ENCODE measurements at places on chromosomes 3 and 15. TPM values are rescaled to one million over a fixed set of nuclear protein-coding genes. Genes with fewer than 3 reads are reported as not detected.

Gene GP5
- polyA plus RNA-seq, result 0.27 TPM

Gene C3orf49
- polyA plus RNA-seq, result 0.77 TPM

Gene OR5K2
- not detected for polyA plus RNA-seq

Gene RLBP1
- polyA plus RNA-seq, result 0.12 TPM

Gene CTNNB1
- 346 TPM for polyA plus RNA-seq

Gene TLR9
- polyA plus RNA-seq, result 0.29 TPM

Gene NANOGP8
- not detected for polyA plus RNA-seq

Gene CSTA
- 0.91 TPM for polyA plus RNA-seq

Gene TEX55
- polyA plus RNA-seq, result not detected

Gene CPEB1
- 1.0 TPM for polyA plus RNA-seq

Gene ST6GAL1
- not detected for polyA plus RNA-seq

Gene OTOL1
- polyA plus RNA-seq, result not detected

Gene FSTL1
- 662 TPM for polyA plus RNA-seq

Gene PLS1
- 0.75 TPM for polyA plus RNA-seq

Gene MBD4
- 30.6 TPM for polyA plus RNA-seq

Gene EOMES
- 0.56 TPM for polyA plus RNA-seq

Gene TRH
- polyA plus RNA-seq, result not detected

Gene AGTR1
- polyA plus RNA-seq, result 22.3 TPM

Gene DLEC1
- polyA plus RNA-seq, result 0.20 TPM

Gene SCG3
- polyA plus RNA-seq, result not detected

Gene MSL2
- polyA plus RNA-seq, result 22.3 TPM

Gene TRMT10C
- 28.8 TPM for polyA plus RNA-seq

Gene PCOLCE2
- 1.3 TPM for polyA plus RNA-seq

Gene PPARG
- 11.1 TPM for polyA plus RNA-seq

Gene GPR171
- 0.82 TPM for polyA plus RNA-seq

Gene GPR160
- polyA plus RNA-seq, result 5.7 TPM

Gene TMEM108
- 13.0 TPM for polyA plus RNA-seq

Gene SPATA12
- not detected for polyA plus RNA-seq

Gene CALML4
- 17.7 TPM for polyA plus RNA-seq

Gene PRR20G
- not detected for polyA plus RNA-seq

Gene LRRC2
- 6.6 TPM for polyA plus RNA-seq

Gene FANCI
- polyA plus RNA-seq, result 20.1 TPM

Gene C3orf85
- polyA plus RNA-seq, result not detected

Gene MUSTN1
- polyA plus RNA-seq, result 110 TPM

Gene DUOX2
- 0.03 TPM for polyA plus RNA-seq

Gene ARGFX
- not detected for polyA plus RNA-seq

Gene MAP1A
- polyA plus RNA-seq, result 40.7 TPM

Gene EPHA3
- 25.5 TPM for polyA plus RNA-seq

Gene ADIPOQ
- not detected for polyA plus RNA-seq

Gene TTLL13
- not detected for polyA plus RNA-seq

Gene CIDEC
- 0.53 TPM for polyA plus RNA-seq

Gene SCG5
- 24.7 TPM for polyA plus RNA-seq

Gene ARNT2
- polyA plus RNA-seq, result 8.8 TPM

Gene FAM3D
- not detected for polyA plus RNA-seq

Gene GJD2
- polyA plus RNA-seq, result 4.8 TPM

Gene CCDC66
- polyA plus RNA-seq, result 22.4 TPM

Gene C3orf80
- polyA plus RNA-seq, result 0.30 TPM

Gene GATA2
- 4.6 TPM for polyA plus RNA-seq

Gene CFAP20DC
- 2.8 TPM for polyA plus RNA-seq

Gene USP50
- not detected for polyA plus RNA-seq

Gene PDIA5
- not detected for polyA plus RNA-seq

Gene CPNE9
- polyA plus RNA-seq, result not detected

Gene MLF1
- polyA plus RNA-seq, result 126 TPM
